SHP77 treated with DMSO at 0.1 percent for 48 hours (cell line): ENCODE measurements at places on chromosomes 6 and 20.

GRCh38 chr20:59585714-59586409, 18.5 kb upstream of the PHACTR3 start:
- DNase-seq, result no peak

DNA sequence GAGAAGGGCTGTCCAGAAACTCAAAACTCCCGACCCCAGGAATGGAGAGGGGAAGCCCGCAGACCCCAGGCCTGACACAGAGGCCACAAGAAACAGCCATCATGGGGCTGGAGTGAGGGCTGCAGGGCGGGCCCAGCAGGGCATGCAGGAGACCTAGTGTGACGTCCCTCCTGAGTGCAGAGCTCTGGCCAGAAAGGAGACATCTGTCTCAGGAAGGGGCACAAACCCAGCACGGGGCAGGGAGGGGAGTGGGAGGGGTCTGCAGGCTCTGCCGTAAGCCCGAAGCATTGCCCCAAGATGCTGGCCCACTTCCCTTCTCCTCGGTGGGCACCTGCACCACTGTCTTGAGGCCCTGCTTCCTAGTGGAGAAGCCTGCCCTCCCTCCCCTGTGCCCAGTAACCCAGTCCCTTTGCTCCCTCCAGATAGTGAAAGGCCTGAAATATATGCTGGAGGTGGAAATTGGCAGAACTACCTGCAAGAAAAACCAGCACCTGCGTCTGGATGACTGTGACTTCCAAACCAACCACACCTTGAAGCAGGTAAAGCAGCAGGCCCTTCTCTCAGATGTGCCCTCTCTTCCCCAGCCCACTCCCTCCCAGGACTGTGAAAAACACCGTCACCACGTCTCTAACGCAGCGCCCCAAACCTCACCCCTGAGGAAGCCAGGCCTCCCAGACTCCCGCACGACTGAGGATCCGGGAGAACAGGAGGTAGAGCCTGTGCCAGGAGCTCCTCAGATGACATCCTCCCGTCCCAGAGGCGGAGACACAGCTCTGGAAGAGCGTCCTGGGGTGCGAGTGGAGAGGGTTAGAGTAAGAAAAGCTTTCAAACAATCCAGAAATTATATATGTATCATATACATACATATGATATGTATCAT, 9.7 kb downstream of the CST7 start:
- DNase-seq, result no peak

- no peak for DNase-seq
Measured at GRCh38 chr6:40892223-40892622, 146.8 kb downstream of the UNC5CL start.

DNA sequence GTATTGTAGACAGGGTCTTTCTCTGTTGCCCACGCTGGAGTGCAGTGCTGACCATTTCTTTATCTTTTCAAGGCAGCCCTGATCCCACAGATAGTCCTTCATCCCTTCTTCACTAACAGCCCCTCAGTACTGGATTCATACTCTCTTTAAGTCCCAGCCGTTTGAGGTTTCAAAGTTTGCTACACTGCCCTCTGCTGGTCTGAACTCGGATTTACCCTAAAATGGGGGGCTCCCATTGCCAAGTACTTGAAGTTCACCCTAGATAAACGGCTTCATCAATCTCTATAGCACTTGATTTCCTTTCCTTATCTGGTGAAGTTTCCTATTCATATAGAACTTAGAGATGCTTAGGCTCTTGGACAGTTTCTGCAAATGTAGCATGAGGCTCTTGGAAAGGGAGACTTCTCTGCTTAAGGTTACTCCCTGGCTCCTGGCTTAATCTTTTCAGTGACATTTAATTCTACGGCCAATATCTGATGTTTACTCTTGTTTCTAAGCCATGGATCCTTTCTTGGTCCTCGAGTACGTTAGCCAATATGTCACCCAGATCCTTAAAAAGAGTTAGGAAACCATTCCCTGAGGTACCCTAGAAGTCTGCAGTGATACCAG, 21.4 kb upstream of the PREP start:
- no peak for DNase-seq

GRCh38 chr20:15627501-15627903, 945.7 kb downstream of the KIF16B start:
- no peak for DNase-seq

- no peak for DNase-seq
Measured at GRCh38 chr6:98498144-98498775, 336.1 kb upstream of the POU3F2 start.

DNA sequence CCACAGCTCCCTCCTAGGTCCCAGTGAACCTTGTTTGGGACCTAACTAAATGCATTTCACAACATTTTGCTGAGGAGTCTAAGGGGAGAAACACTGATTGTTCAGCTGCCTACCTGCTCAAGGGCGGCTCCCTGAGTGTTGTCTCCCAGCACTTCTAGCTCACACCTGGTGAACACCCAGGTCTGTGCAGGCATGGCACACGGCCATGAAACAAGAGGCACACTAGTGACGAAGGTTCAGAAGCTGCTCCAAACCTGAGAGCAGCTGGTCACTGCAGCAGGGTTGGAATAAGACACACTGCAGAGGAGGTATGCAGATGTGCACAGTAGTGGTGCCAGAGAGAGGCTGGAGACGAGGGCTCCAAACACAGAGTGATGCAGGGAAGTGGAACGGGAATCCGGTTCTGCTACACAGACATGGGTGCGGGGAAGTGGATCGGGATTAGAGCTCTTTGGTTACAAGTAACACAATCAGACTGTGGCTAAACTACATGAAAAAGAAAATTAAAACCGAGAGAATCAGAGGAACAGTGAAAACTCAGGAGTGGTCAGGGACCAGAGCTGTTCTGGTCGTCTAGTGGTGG, 486.1 kb upstream of the CDH4 start:
- no peak for DNase-seq

DNA sequence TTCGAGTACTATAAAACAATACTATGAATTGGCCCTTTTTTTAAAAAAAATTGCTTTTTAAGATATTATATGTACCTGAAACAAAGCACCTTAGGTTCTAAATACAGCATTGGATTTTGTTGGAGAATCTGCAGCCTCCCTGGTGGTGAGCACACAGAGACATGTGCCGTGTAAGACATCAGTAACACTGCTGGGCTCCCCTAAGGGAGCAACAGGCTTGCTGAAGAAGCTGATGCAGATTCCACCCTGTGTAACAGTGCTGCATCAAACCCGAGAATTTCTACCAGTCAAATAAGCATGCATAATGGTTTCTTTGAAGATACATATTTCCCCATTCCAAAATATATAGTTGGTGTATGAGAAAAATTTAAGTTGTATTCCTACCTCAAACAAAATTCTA, 17.4 kb downstream of the KIAA1586 start:
- no peak for DNase-seq

- no peak for DNase-seq
Measured at GRCh38 chr6:132814716-132815570, 574 bp downstream of the RPS12 start.

DNA sequence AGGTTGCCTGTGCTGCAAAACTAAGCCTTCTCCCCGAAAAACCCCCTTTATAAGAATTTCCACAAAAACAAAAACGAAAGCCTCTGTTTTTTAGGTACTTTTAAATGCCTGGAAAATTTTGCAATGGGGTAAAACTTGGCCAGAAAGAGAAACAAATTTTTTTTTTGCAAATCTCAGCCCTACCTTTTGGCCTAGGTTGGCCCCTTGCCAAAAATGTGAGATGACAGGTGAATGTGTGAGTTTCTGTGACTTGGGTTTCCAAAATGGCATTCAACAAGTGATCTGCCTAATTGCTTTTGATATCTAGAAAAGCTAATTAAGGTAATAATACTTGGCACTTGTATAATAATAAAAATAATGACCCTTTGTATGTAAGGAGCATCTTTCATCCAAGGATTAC, 48.4 kb downstream of the MAFB start:
- DNase-seq, result no peak

GRCh38 chr20:37474386-37474785, 46.7 kb upstream of the NNAT start:
- DNase-seq, result no peak

GRCh38 chr6:965343-965742, 272.4 kb upstream of the EXOC2 start:
- no peak for DNase-seq

- no peak for DNase-seq
Measured at GRCh38 chr6:106315765-106316374, 9.7 kb downstream of the ATG5 start.

- DNase-seq, result no peak
Measured at GRCh38 chr6:33202799-33203198, 1.7 kb upstream of the HSD17B8 start.

DNA sequence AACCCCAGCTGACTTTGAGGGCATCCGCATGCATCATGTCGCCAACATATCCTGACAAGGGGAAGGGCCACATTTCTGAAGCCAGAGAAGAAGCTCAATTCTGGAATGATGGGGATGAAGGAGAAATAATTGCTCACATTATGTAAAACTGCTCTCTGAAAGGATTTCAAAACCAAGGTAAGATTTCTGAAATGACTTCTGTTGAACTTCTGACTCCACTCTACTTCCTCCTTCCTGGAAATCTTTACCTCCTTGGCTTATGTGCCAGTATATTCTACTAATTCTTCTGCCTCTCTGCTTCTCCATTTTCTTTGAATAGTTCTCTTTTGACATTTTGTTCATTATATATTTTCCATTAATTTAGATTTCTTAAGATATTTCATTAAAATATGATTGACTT, 31.9 kb downstream of the HLA-DPB1 start:
- no peak for DNase-seq

- DNase-seq, result no peak
Measured at GRCh38 chr6:139422105-139423036, 47.9 kb upstream of the CITED2 start.

GRCh38 chr6:44742201-44742600, 354.7 kb downstream of the CDC5L start:
- DNase-seq, result no peak

GRCh38 chr20:53990768-53991450, 79.5 kb downstream of the BCAS1 start:
- DNase-seq, result no peak

GRCh38 chr20:11522366-11522741, 395.3 kb upstream of the BTBD3 start:
- no peak for DNase-seq

GRCh38 chr6:137882225-137882961, 15.3 kb downstream of the TNFAIP3 start:
- DNase-seq, result no peak

DNA sequence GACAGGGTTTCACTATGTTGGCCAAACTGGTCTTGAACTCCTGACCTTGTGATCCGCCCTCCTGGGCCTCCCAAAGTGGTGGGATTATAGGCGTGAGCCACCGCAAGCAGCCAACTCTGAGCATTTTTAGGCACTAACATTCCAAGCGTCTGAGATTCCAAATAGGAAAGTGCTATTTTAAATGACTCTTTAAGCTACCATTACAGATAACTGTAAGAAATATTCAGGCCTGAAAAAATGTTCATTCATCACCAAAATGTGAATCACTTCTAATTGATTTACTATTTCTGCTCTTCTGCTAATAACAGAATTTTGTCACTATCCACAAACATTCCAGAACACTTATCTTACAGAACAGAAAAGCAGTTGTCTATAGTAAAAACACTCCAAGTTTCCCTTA, 106.5 kb downstream of the BACH2 start:
- DNase-seq, result no peak

- no peak for DNase-seq
Measured at GRCh38 chr6:106870824-106871717, 103.5 kb downstream of the CD24 start.

- no peak for DNase-seq
Measured at GRCh38 chr6:33691456-33692077, 19.9 kb downstream of the UQCC2 start.

- no peak for DNase-seq
Measured at GRCh38 chr6:85092226-85092625, 327.8 kb upstream of the TBX18 start.

DNA sequence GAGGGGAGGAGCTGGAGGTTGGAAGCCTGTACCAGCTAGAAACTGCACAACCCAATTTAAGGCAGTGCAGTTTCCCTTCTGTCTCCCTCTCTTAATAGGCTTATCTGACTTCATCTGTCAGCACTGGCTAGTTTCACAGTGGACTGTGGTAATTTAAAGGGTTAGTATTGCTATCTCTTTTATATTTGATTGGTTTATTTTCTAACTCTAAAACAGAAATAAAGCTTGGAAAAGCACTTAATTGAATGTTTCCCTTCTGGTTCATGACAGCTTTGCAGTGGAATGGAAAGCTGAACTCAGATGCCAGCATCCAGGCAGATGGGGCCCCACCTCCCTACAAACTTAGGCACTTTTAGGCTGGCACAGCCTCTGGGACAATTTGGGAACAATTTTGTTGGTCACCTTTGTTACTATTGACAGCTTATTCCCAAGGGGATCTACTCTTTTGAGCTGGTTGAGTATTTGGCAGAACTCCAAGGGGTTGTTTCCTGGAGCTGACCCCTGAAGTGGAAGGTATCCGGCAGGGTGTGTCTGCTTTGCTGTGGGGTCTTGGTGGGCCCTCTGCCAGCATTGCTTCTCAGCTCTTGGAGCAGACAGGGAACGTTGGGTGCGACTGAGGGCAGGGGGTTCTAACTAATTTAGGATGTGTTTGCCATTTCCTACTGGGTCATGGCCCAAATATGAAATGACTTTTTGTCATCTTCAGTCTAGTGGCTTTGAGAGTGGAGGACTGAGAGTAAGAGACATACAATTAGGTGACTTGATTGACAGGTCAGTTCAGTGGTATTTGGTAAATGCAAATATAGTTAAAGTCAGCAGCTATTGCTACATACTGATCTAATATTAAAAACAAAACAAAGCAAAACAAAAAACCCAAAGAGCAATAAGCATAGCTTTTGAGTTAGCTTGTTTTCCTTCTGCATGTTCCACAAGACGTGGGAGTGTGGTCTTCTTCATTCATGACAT, 9.3 kb downstream of the SH3BGRL2 start:
- DNase-seq, result no peak

DNA sequence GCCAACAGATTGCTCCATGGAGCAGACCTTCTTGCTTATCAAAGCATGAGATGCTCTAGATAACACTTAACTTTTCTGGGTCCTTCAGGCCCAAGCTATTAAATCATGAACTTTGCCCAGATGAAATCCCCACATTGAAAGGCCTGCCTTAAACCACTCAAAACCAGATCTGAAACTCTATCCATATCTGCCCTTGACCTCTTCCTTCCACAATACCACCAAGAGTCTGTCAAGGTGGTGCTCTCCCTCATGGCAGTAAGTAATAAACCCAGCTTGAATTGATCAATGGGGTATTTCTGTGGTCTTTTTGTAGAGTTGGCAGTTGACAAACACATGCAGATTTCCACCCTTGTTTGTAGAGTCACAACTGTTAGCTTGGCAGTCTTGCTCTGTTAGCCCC, 135.5 kb downstream of the ISM1 start:
- DNase-seq, result no peak

DNA sequence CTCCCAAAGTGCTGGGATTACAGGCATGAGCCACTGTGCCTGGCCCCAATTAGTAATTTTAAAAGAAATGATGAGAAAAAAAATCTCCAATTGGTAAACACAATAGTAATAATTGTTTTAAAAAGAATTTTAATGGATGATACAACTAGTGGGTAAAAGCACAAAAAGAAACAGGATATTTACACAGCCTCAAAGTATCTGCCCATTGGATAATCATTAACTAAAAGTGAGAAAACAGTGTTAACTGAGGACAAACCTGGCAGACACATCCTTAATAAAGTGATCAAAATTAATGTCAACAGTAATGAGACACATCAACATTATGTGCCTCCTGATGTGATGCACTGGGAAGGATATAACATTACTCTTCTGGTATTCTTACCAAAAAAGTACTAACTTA, 24.5 kb downstream of the DTNBP1 start:
- DNase-seq, result no peak

GRCh38 chr6:152952866-152953509, 29.9 kb downstream of the FBXO5 start:
- no peak for DNase-seq

GRCh38 chr6:69494595-69494994, 302.2 kb downstream of the LMBRD1 start:
- DNase-seq, result no peak
